ENCODE measurements at places on chromosomes 3 and 15.

DNA sequence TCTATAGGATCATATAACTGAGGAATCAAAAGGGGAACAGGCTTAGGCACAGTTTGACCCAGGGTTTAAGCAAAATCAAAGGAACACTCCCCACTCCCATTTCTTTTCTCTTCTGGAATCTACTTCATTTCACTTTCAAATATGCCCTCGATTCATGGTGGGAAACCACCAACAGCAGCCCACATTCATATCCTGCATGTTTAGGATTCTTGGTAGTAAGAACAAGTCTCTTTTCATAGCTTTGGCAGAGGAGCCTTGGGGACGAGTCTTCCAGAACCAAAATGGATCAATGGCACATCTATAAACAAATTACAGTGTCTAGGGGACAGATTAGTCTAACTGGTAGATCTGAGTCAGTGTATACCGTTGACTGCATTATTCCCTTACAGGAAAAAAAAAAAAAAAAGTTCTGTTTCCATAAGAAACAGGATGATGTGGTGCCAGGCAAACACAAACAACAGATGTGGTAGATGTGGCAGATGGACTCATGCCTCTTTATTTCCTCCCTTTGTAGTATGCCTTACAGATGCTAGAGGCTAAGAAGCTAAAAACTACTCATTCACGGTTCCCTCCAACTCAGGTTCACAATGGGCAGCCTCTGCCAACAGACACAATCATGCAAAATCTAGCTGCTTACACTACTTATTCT, 578.3 kb upstream of the ADAMTS9 start:
- DNase-seq, result no peak

DNA sequence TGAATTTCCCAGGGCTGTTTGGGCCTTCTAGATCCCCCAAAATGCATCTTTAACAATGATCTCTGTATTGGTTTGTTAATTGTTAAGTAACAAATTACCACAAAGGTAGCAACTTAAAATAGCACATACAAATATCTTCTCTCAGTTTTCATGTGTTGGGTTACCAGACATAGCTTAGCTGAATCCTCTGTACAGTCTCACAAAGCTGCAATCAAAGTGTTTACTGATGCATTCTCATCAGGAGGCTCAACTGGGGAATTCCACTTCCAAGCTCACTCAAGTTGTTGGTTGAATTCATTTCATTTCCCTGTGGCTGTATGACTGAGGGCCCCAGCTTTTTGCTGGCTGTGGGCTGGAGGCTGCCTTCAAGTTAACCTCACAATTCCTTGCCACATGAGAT, 297.6 kb downstream of the RPLP1 start:
- DNase-seq, result no peak

- DNase-seq, result no peak
These were observed 1.6 kb upstream of the KY start for GRCh38 chr3:134652409-134652831.

- DNase-seq, result no peak
These were observed 3.0 kb downstream of the ROBO2 start for GRCh38 chr3:77042882-77043281.

GRCh38 chr3:128366136-128366535, 100.6 kb downstream of the DNAJB8 start:
- DNase-seq, result no peak

GRCh38 chr3:119945291-119945690, 149.0 kb downstream of the GSK3B start:
- DNase-seq, result no peak

DNA sequence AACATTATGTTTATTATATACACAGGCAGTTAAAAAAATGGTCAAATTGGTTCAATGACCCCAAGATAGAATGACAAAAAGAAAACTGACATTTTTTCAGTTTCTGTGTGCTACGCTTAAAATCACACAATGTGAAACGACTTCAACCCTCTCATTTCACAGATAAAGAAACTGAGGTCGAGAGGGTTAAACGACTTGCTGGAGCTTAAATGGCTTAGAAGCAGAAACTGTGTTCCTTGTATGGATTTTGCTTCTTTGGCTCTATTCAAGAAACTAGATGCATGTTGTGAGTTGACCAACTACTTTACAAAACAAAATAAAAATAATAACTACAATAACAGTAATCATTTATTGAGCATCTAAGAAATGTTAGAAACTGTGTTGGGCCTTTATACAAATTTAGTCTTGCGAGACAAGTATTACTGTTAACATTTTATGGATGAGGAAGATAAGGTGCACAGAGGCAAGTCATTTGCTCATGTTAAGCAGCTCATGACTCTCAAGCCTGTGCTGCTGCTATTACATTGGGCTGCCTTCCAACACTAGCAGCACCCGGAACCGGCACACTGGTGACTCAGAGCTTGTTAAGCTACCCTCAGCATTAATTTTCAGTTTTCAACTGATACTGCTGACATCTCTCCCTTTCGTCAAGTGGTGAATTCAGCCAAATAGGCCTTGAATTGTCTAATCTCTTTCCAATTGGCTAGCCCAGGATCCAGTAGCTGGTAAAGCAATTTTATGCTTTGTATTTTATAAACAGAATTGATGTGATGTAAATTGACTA, 487.6 kb downstream of the NAALADL2 start:
- DNase-seq, result peak; percentile 68

- no peak for DNase-seq
These were observed 175.4 kb upstream of the LPP start for GRCh38 chr3:187978433-187979011.

DNA sequence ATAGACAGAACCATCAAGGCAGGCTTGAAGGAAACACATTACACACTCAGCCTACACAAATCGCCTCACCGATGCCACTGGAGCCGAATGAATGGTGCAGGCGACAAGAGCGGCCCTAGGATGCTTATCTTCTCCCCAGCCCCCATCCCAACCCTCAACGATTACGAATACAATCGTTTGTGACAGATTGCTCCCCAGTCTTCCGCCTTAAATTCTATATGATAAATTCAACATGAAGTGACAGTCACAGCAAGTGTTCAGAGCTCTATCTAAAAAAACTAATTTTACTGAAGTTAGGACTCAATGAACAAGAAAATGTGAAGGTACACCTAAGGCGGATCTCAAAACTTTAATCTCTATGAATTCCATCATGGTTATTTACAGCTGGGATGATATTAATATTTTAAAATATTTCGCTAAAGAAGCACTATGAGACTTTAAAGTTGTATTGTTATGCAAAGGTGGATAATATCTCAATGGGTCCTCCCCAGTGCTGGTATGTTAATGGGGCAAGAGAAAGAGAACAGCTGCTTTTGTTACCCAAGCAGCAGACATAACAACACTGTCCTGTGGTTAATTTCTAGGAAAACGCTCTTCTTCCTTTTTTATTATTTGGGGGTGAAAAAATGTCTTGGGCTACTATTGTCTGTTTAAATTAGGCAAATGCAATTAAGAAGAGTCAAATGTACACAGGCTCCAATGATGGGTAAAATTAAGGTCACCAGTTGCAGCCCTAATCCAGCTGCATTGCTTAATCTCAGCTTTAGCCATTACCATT, 147.6 kb upstream of the NR2F2 start:
- DNase-seq, result no peak

DNA sequence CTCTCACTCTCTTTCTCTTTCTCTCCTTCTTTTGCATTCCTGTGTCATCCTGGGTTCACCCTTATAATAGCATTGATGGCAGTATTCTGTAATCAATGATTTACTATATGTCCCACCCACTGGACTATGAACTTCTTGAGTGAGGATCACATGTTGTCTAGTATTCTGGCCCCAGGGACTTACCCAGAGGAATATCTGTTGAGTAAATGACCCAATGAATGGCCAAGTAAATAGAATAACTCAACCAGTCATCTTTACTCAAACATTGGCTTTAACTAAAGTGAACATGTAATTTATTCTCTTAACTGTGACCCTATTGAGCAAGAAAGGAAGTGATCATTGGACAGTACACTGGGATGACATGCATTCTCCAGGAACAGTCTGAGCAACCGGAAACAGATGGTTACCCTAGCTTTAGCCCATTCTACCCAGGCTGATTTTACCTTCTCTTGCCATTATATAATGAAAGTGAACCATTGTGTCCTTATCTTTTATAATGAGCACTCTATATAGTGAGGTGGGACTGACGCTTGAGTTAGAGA, 94.5 kb upstream of the SOX14 start:
- no peak for DNase-seq

GRCh38 chr15:74616996-74617395, 1.4 kb downstream of the CLK3 start:
- no peak for DNase-seq

- no peak for DNase-seq
These were observed 270.0 kb downstream of the UACA start for GRCh38 chr15:70493376-70493775.
